Mesothelial cell of epicardium (in vitro differentiated cells): ENCODE measurements at places on chromosomes 6 and 20. TPM values are rescaled to one million over a fixed set of nuclear protein-coding genes. Genes with fewer than 3 reads are reported as not detected.

Gene GUCA1A
- 0.91 to 1.3 TPM (median 0.92 TPM) in 3 replicates for total RNA-seq

GRCh38 chr6:31836047-31836473 is 8.5 kb downstream of the HSPA1B start:
- H3K27me3 ChIP-seq: no peaks in the 10 kb centered on the region
- peaks cover 28% of the 10 kb centered on the region for H3K36me3 ChIP-seq
- H3K4me3 ChIP-seq: peak overlapping the region; percentile 98
- DNase-seq: no peak

DNA sequence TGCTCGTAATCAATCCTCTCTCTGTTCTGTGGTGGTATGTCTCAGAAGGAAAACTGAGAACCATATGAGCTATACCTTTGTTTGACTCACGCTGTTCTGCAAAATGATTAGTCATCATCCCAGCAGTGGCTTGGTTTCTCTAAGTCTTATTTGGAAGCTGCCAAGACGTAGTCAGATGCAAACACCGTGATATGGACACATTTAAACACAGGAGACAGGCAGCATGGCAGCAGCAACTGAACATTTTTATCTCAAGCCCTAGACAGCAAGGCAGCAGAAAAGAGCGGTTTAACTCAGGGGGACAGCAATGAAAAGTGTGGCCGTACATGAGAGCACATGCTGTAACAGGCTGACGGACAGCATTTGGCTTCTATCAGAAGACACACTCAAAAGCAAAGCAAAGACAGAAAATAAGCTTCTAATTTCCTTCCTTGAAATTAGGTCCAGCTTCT is 1295.1 kb downstream of the EPHA7 start:
- no peak for DNase-seq
- H3K27ac ChIP-seq: peak overlapping the region; percentile 51
- H3K4me1 ChIP-seq: peaks cover 14% of the 10 kb centered on the region
- peaks cover 3% of the 10 kb centered on the region for H3K27me3 ChIP-seq
- no peaks in the 10 kb centered on the region for H3K36me3 ChIP-seq
- H3K4me3 ChIP-seq: peak overlapping the region; percentile 24

Gene ARFGEF3
- 6.1 to 6.3 TPM (median 6.1 TPM) in 3 replicates for total RNA-seq

DNA sequence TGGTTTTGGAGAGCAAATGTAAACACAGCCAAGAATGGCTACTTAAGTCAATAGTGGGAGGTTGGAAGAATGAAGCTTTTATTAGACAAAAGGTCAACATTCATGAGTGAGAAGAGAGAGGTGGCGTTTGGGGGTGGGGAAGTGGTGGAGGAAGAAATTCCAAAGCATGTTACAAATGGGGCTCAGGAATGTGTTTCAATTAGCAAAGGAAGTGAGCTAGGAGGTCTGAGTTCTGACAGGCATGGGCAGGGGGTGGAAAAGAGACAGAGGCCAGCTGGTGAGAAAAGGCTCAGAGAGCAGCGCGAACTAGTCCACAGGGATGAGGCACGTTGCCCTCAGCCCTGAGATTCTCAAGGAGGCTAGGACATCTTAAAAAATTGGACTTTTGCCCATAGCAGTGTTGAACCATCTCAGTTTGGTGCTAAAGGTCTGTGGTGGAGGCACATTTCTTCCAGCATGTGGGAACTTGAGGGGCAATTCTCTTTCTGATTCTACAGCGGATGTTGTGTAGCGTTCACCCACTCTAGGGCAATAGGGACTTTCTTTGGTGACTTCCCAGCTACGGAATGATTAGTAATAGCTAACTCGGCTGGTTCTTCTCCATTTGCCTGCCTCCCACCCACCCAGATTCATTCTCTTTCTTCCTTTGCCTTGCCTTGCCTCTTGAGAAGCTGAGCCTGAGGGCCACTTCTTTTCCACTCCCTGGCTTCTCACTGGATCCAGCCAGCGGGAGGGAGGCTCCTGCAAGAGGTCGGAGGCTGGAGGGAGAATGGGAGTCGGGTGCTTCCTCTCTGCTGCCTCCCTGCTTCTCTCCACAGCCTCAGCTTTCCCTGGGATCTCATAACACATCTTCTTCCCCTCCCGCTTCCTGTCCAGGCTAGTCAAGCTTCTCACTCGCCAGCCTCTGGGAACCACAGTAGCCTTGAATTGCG is 45.1 kb upstream of the NEDD9 start:
- no peak overlapping the region for H3K27ac ChIP-seq
- no peaks in the 10 kb centered on the region for H3K36me3 ChIP-seq
- DNase-seq: no peak
- peaks cover 5% of the 10 kb centered on the region for H3K27me3 ChIP-seq

DNA sequence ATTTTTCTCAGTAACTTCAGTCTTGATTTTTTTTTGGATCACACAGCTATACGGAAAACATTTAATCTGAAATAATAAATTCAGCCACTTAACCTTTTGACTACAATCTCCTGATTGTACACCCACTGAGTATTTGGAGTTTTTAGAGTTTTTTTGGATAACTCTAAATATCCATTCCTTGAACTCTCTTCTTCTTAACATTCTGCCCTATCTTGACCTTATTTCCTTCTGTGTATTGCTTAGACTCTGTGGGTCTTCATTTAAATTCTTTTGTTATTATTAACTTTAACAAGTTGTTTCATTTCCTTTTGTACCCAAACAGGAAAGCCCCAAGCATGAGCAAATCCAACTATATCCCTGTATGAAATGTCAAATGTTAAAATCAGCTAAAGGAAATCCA is 170.2 kb upstream of the PTCHD4 start:
- peaks cover 4% of the 10 kb centered on the region for H3K36me3 ChIP-seq
- H3K4me1 ChIP-seq: peaks cover 8% of the 10 kb centered on the region
- H3K27me3 ChIP-seq: peaks cover 6% of the 10 kb centered on the region

GRCh38 chr6:13026557-13026956 is 301.8 kb downstream of the TBC1D7 start:
- H3K4me3 ChIP-seq: no peak overlapping the region
- DNase-seq: no peak
- no peak overlapping the region for H3K27ac ChIP-seq

Gene IRF4
- 0.11 TPM in 1 of 3 replicates, not detected in the others for total RNA-seq

DNA sequence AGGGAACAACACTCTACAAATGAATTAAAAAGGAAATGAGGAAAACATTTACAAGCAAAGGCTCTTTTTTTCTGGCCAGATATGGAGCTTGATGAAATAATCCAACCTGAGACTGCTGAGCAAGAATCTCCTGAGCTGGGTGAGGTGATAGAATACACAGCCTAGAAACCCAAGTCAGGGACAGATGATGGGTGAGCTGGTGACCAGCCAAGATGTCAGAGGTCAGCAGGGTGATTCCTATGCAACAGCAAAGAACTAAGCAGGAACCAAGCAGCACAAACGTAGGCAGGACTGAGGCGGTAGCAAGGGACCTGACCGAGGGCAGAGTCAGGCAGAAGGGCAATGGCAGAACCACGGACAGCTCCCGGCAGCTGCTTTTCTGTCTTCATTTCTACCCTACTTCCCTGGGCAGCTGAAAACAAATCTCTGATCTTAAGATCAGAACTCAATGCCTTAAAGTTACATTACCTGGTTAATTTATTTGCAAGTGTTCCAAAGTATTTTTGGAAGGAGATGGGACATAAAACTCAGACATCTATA is 75.1 kb downstream of the CDC40 start:
- H3K27ac ChIP-seq: no peak overlapping the region
- no peak for DNase-seq
- H3K36me3 ChIP-seq: peaks cover 36% of the 10 kb centered on the region
- H3K27me3 ChIP-seq: no peaks in the 10 kb centered on the region

GRCh38 chr6:130752267-130752666 is 74.9 kb upstream of the SMLR1 start:
- H3K4me1 ChIP-seq: no peaks in the 10 kb centered on the region
- no peak overlapping the region for H3K27ac ChIP-seq
- no peaks in the 10 kb centered on the region for H3K27me3 ChIP-seq
- DNase-seq: no peak

DNA sequence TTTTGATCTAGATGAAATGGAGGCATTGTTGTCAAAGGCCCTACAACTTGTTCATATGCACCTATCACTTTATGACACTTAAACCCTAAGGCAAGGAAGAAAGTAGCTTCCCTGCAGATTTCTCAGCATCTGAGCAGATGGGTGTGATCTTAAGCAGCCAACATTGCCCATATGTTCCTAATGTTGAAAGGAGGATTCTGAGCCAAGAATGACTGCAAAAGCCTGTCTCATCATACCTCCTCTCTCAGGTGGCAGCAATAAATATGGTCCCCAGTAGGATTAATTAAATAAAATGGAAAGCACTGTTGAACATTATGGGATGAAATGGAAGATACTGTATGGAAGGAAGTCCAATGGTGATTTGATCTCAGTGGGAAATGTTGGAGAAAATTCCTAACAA is 538.1 kb upstream of the MAN1A1 start:
- H3K4me1 ChIP-seq: peaks cover 5% of the 10 kb centered on the region
- H3K36me3 ChIP-seq: no peaks in the 10 kb centered on the region
- no peak overlapping the region for H3K27ac ChIP-seq
- no peak overlapping the region for H3K4me3 ChIP-seq

Gene NNAT
- 18.5 to 19.4 TPM (median 19.3 TPM) in 3 replicates for total RNA-seq

Gene ZC3H12D
- 0.44 to 0.72 TPM (median 0.47 TPM) in 3 replicates for total RNA-seq

DNA sequence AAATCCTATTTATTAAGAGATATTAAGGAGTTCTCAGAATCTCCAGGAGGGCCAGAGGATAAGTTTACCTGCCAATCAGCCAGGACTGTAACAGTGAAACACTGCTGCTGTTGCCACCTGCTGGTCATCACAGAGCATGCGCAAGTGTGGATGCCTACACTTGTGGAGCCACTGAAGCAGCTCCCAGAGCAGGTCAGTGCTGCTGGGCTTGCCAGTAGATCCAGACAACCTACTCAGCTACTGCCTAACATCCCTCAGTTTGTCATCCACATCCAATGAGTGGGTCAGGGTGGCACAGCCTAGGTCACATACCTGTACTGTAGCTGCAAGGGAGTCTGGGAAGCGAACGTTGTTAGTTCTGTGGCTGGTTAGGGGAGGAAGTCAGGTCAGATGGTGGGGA is 18.3 kb upstream of the NHSL1 start:
- DNase-seq: no peak
- H3K27ac ChIP-seq: no peak overlapping the region
- peaks cover 37% of the 10 kb centered on the region for H3K36me3 ChIP-seq
- H3K4me3 ChIP-seq: no peak overlapping the region

Gene WFDC10B
- not detected in 3 replicates for total RNA-seq

- H3K27ac ChIP-seq: no peak overlapping the region
- peaks cover 18% of the 10 kb centered on the region for H3K4me1 ChIP-seq
- no peaks in the 10 kb centered on the region for H3K36me3 ChIP-seq
- H3K27me3 ChIP-seq: no peaks in the 10 kb centered on the region
- DNase-seq: no peak
Observed at GRCh38 chr6:168609914-168610490, 169.0 kb downstream of the SMOC2 start.
